ENCODE measurements at places on chromosomes 13 and 19.

DNA sequence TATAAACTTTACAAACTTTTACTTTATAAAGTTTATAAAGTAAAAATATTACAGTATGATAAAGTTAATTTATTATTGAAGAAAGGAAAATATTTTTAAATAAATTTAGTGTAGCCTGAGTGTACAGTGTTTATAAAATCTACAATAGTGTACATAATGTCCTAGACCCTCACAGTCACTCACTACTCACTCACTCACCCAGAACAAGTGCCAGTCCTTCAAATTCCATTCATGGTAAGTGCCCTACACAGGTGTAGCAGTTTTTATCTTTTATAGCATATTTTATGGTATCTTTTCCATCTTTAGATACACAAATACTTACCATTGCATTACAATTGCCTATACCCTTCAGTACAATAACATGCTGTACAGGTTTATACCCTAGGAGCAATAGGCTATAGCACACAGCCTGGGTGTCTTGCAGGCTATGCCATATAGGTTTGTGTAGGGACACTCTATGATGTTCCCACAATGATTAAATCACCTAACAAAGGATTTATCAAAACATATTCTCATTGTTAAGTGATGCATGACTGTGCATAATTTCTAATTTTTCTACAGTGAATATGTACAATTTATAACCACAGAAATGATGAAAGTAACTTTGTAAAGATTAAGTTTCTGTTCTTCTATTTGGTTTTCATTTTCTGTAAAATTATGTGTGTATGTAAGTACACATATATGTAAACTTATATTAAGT lies 98.0 kb downstream of the SPRY2 start:
- DNase-seq, result no peak

GRCh38 chr13:107124730-107125129 lies 556.8 kb upstream of the ARGLU1 start:
- no peak for DNase-seq

GRCh38 chr19:5137114-5137513 lies 168.2 kb downstream of the KDM4B start:
- no peak for DNase-seq

- DNase-seq, result no peak
These were observed 10.1 kb upstream of the TPRX2 start for GRCh38 chr19:47848823-47849473.

DNA sequence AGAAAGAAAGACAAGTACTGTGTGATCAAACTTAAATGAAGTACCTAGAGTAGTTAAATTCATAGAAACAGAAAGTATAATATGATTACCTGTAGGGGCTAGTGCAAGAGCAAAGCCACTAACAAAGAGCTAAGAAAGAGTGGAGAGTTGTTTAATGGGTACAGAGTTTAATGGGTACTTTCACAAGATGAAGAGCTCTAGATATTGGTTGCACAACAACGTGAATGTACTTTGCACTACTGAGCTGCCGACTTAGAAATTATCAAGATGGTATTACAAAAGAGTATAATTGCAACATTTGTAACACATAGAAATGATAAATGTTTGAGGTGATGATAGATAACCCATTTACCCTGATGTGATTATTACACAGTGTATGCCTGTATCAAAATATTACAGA lies 140.3 kb upstream of the GPC6 start:
- DNase-seq, result no peak

DNA sequence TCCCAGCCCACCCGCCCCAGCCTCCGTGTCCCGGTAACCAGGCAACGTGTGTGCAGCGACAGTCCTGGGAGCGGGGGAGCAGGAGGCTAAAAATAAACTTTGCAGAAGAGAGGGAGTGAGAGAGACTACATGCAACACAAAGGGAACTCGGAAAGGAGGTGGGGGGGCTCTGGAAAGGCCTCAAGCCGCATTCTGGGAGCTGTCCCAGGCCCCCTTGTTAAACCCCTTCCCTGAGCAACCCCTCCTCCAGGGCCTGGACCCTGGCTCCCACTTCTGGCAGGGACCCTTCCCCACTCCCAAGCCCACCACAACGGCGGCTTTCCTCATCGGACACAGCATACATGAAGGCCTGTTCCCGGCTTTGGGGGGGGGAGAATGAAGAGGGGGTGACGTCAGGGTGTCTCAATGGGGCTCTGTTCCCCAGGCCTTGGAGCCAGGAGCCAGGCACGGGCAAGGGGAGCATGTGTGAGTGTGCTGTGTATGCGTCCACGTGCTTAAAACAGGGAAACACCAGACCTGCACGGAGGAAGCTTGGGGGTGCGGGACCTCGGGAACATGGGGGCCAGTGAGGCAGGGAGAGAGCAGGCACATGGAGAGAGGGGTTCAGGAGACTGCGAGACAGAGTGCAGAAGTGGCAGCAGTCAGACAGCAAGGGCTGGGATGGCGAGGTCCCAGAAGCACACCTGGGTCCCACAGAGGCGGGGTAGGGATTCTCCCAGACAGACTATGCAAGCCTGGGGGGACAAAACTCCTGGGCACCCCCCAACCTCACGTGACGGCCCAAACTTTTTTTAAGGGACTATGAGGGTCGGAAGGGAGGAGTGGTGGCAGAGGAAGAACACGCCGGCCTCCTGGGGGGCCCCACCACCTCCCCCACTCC lies 2.3 kb downstream of the ERF start:
- DNase-seq, result no peak

DNA sequence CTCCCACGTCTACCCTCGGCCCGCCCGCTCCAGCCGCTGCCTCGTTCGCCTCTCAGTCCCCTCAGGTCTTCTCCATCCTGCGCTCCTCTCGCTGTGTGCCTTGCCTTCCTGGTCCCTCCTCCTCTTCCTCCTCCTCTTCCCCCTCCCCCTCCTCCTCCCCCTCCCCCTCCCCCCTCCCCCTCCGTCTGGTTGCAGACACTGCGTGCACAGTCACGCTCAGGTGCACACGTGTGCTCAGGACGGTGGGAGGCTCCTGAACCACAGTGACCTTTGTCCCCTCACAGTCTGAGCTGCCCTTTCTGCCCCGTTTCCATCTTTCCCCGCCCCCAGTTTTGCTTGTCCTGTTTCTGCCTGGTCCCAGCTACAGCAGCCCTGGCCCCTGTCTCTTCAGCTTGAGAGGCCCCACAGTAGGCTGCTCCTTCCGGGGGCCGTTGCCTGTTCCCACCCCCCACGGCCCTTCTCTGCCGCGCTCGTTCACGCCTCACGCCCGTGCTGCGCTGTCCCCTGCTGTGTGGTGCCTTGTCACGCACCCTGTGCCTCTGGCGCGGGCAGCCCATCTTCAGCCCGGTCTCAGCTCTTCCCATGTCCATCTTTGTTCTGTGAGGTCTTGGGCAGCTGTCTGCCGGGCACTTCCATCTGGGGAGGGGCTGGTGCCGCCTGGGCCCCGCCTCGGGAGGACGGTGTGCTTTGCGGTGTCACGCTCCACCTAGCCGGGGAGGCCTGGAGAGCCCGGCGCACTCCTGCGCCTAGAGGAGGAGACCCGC lies 13.8 kb upstream of the RPS15 start:
- DNase-seq, result no peak

DNA sequence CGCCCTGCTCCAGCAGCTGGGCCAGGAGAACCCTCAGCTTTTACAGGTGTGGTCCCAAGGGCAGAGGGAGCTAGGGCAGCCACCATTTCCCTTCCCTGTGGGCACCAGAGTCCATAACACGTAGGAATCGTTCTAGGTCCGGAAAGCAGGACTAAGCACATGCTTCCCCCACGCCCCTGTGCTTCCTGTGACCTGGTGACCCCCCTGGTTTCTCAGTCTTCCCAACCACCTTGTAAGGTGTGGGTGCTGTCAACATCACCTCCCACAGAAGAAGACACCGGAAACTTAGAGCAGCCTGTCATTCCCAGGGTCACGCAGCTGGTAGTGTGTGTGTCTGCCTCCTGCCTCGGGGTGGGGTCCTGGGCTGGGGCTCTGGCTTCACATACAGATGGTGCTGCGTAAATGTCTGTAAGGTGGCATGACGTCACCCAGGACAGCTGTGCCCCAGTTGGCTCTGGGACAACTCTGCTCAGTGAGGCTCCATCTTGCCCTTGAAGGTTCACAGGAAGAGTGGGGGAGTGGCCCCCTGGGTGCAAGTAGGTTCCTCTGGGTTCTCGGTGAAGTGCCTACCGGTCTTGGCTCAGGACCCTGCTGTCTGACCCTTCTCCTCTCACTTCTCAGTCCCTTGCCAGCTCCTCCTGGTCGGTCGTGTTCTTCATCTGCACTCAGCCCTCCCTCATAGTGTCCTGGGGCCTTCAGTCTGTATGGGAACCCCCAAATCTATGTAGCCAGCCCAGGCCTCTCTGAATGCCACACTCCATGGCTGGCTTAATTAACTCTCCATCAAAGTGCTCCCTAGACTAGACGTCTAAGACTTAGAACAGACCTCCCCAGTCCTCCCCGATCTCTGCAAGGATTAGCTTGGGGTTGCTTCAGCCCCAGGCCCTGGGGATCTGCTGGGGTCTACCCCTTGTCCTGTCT lies 4.0 kb downstream of the RAD23A start:
- no peak for DNase-seq

- no peak for DNase-seq
These were observed 1262.4 kb upstream of the PCDH20 start for GRCh38 chr13:62678039-62678438.

- DNase-seq, result no peak
These were observed 49.4 kb downstream of the SERP2 start for GRCh38 chr13:44422755-44423643.

DNA sequence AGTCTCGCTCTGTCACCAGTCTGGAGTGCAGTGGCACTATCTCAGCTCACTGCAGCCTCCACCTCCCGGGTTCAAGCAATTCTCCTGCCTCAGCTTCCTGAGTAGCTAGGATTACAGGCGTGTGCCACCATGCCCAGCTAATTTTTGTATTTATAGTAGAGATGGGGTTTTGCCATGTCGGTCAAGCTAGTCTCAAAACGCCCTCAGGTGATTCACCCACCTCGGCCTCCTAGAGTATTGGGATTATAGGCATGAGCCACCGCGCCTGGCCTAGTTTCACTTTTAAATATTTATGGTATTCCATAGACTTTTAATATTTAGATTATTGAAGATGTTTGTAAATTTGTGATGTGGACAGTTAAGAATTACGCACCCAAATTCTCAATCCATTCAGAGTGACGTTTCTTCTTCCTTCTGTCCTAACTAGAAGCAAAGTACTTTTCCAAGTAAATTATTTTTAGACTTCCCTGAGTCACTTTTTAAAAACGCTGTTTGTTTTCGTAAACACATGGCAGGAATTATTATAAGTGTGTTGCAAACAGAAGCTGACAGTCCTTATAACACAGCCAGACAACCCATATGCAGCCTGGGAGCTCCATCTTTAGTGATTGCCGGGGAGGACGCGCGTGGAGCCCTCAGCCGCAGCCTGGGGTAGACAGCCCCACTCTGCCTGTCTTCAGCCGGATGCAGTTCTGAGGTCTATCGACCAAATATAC lies 131.7 kb downstream of the ATP11A start:
- DNase-seq, result no peak

- DNase-seq, result no peak
These were observed 65.0 kb downstream of the ARHGEF7 start for GRCh38 chr13:111179908-111180760.

GRCh38 chr13:85509512-85509911 lies 289.7 kb downstream of the SLITRK6 start:
- no peak for DNase-seq

- no peak for DNase-seq
These were observed 5.6 kb upstream of the TEX29 start for GRCh38 chr13:111314852-111315251.

DNA sequence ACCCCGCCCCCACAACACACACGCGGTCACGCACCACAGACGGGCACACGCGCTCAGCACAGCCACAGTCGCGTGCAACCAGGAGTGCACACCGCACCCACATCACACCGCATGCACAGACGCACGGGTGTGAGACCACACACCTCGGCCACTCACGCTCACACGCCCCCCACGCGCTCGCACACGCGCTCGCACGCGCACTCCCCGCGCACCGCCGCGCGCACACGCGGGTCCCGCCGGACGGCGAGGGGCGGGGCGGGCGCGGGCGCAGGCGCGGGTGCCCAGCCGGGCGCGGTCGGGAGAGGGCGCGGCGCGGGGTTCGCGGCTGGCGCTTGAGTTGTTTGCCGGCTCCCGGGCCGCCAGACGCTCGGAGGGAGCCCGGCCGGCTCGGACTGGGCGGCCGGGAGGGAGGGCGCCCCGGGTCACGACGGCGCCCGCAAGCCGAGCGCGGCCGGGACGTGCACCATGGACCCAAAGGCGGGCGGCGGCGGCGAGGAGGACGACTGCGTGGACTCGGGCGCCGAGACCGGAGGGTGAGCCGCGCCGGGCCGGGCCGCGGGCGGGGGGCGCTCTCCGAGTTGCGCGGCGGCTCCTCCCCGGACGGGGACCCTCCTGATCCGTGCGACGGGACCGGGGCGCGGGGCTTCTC lies at the start of gene FAM124A:
FAM124A (plus strand) TSS at position 362 of the 649 bp plus-strand sequence; CDS start at position 466, 104 bp downstream.
- DNase-seq, result no peak

DNA sequence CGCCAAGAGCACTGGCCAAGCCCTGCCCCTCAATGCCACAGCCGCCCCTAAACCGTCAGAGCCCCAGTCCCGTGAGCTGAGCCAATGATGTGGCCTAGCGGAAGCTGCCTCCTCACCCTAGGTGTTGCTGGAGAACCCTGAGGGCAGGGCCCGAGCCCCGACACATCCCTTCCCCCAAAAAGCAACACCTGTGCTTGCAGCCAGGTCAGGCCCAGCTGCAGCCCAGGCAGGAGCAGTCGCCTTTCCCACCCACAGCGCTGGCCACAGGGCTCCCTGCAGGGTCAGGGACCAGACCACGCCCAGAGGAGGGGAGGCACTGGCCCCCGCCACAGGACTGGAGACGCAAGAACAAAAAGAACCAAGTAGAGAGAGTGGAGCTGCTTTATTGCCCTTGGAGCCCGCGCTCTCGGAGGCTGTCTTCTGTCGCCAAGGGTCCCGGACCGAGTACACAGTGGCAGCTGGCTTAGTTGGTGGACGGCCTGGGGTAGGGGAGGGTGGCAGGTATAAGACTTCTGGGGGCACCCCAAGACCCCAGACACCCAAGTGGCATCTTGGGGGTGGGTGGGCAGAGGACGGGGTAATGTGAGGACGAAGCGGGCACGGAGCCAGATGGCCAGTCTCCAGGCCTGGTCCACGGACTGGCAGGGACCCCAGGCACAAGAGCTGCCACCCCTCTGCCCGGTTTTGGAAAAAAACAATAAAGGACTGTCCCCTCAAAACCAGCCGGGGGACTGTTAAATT lies 3.3 kb downstream of the P2RY11 start:
- DNase-seq, result no peak

All from natural killer cell treated with Interleukin-12 subunit alpha and Interleukin-12 subunit beta and Interleukin-15 and Interleukin-18, amount 100 ng/mL, for 72 hours (primary cell).